ENCODE measurements at places on chromosomes 7 and 10.

- no peak for DNase-seq
Observed at GRCh38 chr10:101774589-101775272, 1.2 kb downstream of the FGF8 start.

GRCh38 chr10:104663563-104663962 is 22.5 kb downstream of the SORCS3 start:
- DNase-seq: no peak

- no peak for DNase-seq
Observed at GRCh38 chr10:77571490-77571889, 66.1 kb downstream of the KCNMA1 start.

DNA sequence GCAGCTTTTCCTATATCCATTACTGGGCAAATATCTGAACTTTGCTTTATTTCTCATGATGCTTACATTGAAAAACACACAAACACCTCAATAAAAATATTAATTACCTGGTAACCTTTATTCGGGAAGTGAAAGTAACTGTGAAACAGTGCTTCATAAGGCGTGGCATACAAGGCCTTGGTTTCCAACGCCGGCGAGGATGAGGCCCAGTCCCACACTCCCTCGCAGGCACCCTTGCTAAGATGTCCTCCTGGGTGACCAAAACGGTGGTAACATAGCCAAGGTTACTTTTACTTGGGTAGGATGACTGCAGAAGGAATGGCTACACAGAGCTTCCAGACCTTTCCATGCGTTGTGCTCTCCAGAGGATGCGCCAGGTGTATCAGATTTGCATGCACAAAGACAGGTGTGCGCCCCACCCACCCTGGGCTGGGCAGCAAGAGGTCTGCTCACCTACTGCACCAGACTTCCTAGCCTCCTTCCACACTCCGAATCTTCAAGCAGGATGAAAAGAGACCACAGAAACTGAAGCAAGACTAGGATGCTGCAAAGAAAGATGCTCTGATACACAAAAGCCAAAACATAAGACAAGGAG is 13.3 kb upstream of the DAGLB start:
- no peak for DNase-seq

GRCh38 chr7:100090527-100091410 is 2.0 kb downstream of the COPS6 start:
- DNase-seq: no peak

DNA sequence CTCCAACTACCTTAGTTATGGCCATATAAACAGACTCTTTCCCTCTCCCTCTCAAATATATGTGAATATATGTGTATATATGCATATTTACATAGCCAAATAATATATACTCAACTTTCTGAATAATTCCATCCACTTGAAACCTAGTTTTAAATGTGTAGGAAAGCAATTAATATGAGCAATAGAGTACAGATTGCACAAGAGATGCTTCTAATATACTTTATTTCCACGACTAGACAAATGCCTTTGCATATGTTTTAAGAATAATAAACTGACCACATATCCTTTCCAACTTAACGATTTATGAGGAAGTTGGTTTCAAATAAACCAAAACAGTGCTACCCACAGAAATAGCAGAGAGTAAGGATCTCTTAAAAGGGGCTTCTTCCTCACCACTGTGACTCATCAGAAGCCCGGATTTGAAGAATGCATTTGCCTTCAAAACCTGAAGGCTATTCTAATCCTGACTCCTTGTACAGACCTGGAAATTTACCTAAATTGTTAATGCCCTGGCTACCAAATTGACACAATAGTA is 266.3 kb downstream of the AHR start:
- peak; percentile 24 for DNase-seq

DNA sequence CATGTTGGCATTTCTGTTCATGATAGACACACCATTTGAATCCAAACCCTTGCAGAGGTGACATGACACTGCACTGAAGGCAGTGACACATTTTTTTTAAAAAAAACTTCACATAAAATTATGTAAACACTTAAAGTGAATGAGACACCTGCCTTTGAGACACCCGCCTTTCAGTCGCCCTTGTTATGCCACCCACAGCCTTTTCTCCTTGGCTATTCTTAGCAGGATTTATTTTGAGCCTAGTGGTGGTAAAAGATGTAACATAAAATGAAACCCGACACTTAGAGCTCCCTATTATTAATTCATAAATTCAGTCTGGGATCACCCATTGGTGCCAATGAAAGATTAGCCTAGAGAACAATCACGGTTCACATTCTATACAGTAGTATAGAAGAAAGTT is 161.3 kb downstream of the DYNC1I1 start:
- DNase-seq: no peak

All from GM03348 (cell line).